Osteocyte (in vitro differentiated cells): ENCODE measurements at places on chromosomes 2 and 18.

DNA sequence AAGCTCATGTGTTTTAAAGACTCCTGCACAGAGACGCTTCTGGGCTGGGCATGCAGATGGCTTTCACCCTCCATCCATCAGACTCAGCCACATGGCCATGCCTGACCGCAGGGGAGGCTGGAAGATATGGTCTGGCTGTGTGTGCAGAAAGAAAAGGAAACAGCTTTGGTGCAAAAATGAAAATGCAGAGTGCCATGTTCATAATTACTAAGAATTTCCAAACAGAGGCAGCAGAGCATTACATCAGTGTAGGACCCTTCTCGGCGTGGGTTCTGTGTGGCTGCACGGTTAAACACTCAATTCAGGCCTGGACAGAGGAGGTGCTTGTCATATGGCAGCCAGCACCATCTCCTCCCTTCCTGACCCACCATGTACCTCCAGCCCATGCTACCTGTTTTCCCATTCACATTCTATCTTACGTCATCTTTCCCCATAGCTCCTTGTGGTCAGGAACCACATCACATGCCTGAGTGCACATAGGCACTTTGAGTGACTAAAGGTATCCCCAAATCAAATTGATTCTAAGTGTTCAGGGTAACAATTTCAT, 200.3 kb upstream of the ID2 start:
- DNase-seq: no peak

- DNase-seq: no peak
Measured at GRCh38 chr2:67272195-67272594, 124.9 kb upstream of the ETAA1 start.

- DNase-seq: no peak
Measured at GRCh38 chr2:70897977-70898226, 37.8 kb upstream of the ATP6V1B1 start.

DNA sequence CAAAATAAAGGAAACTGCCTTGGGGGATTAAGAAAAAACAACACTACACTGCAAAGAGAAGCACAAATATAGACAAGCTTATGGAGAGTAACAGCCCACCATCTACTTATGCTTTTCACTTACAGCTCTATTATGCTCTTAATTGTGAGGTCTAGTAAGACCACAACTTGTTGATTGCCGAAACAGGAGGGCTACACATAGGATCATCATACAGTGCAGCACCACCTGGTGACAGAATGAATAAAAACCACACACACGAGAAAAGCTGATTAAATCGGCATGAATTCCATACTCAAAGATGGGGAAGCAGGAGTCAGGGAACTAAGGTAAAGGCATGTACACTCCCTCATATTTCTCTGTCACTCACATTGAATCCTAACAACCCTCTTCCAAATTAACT, 259.2 kb downstream of the IKZF2 start:
- no peak for DNase-seq
